ENCODE measurements at places on chromosomes 12 and 14.

GRCh38 chr14:34489324-34489723 is 27.3 kb upstream of the SPTSSA start:
- DNase-seq: no peak

- DNase-seq: no peak
Observed at GRCh38 chr12:82910246-82910893, 223.7 kb downstream of the TMTC2 start.

- no peak for DNase-seq
Observed at GRCh38 chr12:1576410-1577241, 17.8 kb downstream of the FBXL14 start.

DNA sequence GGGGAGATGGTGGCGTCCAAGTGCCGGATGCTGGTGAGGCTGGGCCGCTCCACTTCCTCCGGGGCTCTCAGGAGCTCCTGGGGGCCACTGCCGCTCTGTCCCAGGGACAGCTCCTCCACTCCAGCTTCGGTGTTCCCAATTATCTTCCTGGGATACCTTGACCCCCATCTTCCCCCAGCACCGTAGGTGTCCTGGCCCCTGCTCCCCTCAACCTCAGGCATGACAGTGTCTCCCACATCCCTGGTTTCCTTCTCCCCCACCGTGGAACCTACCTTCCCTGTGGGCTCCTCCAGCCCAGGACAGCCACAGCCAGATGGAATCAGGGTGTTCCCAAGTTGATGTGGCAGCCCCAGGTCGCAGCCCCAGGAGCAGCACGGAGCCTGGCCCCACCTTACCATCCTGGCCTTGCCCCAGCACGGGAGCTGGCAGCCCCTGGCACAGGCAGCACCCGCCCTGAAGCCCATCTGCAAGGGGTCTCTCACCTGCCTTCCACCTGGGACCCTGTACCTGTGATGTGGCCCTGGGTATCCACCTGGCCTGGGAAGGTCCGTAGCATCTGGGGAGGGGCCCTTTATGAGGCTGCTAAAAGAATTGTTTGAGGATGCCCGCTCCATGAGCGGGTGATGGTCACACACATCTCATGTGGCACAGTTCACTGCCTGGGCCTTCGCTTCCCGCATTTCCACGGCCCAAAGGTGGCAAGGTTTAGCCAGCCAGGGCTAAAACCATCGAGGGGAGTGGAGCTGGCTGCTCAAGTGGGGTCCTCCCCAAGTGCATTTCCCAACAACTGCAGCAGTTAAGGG is 4.1 kb downstream of the TMEM121 start:
- DNase-seq: no peak

GRCh38 chr14:92248696-92249095 is 74.3 kb upstream of the SLC24A4 start:
- no peak for DNase-seq

DNA sequence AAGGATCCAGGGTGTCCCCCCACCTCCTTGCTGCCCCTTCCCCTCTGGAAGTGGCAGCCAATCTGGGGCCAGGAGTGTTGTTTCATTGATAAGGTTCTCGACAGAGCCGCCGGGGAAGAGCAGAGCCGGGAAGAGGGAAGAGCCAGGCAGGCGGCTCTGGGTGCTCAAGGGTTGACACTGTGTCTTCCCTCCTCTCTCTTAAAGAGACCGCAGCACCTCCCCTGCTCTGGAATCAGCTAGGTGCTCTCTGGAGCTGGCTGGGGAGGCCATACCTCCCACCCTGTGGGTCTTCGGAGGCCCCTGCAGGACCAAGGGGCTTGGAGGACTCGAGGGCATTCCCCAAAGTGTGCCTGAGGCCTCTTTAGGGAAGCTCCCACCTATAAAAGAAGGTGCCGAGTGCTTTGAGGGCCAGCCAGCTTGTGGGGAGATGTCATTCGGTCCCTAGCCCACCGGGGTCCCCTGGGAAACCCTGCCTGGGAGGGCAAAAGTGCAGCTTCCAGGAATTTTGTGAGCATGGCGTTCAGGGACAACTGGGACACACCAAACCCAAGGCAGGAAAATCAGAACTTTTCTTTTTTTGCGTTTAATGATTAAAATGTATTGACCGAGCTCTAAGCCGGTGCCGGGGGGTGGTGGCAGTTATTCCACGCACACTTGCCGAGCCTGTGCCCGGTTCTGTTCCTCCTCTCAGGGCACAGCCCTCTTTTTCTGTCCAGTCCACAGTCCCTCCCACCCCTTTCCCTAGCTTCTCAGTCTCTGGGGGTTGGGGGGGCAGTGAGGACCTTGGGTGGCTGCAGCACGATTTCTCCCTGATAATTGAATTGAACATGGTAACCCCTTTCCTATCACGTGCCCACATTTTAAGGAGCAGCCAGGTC is 3.0 kb downstream of the SETD1B start:
- DNase-seq: no peak

GRCh38 chr12:113091506-113091905 is 35.0 kb downstream of the DTX1 start:
- DNase-seq: no peak

DNA sequence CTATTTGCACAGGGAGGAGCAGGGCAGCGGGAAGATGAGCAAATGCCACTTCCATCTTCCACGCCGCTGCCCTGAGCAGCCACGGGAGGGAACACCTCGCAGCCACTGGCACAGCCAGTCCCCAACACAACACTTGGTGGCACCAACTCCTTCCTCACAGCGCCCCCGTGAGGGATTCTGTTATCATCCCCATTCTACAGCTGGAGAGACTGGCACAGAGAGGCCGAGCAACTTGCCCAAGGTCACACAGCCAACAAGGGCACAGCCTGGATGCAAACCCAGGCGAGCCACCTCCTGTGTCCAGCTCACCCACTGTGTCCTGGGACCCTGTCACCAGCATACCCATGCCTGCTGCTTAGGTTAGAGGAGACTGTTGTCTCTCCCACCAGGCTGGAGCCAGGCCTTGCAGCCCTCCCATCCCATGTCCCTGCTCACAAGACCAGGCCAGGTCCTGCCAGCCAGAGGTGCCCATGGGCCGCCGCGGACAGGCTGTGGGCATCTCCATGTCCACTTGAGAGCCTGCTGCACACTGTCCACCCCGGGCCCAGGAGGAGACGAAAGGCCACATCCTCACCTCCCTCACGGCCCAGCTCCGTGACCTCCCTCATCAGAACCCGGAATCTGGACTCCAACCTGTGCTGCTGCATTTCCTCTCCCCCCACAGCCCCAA is 57.0 kb downstream of the NCOR2 start:
- no peak for DNase-seq

GRCh38 chr14:61262082-61262481 is 19.1 kb downstream of the TMEM30B start:
- DNase-seq: no peak

DNA sequence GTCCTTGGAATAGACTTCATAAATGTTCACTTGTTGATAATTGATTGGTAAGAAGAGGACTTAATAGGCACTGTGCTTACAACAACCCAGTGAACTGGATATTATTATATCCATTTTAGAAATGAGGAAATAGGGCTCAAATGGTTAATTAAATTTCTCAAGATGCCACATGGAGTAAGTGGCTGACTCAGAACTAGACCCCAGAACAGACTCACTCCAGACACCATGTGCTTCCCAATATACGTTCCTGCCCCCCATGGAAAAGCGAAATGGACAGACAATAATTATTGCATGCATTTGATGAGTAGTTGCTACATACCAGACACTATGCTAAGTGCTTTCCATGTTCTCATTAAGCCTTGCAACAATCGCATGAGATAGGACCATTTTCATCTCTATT is 895 bp upstream of the ANKS1B start:
- DNase-seq: no peak

GRCh38 chr14:88245321-88245720 is 77.7 kb downstream of the KCNK10 start:
- no peak for DNase-seq

GRCh38 chr12:11724888-11725311 is 75.4 kb downstream of the ETV6 start:
- DNase-seq: no peak

DNA sequence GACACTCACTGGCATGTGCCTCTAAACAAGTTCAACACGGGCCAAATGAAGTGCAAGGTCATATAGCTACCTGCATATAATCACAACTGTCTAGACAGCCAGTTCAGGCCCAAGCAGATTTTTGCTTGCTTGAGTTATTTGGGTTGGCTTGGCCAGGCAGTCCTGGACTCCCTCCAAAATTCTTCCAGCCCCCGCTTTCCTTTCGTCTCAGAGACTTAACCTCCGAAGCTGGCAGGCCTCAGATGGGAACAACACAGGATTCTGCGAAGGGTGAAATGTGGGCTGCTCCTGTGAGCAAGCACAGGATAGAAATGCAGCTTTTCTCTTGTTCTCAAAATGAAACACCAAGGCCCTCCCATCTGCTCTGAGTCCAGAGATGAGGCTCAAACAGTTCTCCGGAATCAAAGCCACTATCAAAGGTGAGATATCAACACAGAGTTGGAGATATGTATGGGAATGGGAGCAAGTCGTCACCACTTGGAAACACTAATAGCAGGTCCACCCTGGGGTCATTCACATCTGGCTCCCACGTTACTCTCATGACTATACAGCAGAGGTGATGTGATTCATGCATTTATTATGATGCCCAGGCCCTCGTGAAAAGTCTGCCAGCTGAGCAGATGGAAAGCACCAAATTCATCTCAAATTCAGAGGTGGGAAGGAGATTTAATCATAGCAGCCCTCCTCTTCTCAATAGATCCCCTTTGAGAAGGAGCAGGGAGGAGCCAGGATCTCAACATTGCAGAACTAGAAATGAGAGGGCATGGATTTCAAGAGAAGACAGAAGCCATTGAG is 389.8 kb downstream of the NUAK1 start:
- peak; percentile 49 for DNase-seq

DNA sequence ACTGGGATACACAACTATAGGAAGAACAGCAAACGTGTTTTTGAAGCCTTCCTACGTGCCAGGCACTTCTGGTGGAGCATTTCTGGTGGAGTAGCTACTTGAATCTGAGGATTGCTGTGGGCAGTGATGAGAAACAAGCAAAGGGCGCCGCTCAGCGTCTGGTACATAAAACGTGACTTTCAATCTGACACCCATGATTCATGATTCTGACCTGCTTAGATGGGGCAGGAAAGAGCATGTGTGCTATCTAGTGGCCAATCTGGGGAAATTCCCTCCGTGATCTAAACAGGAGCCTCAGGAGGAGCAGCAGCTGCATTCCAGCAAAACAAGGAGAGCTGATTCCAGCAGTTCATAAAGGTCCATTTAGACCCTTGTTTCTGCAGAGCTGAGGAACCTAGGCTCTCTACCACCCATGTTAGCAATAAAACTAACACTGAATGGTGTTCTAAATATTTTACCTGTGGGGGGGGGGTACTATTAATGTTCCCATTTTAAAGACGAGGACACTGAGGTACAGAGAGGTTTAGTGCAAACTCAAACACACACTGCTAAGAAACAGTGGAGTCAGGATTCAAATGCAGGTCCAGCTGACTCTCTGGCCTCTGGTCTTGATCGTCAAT is 37.8 kb downstream of the PAH start:
- DNase-seq: no peak

GRCh38 chr14:80942191-80942600 is 658 bp upstream of the CEP128 start:
- DNase-seq: no peak

- DNase-seq: no peak
Observed at GRCh38 chr14:50049093-50049492, 67.3 kb downstream of the VCPKMT start.

DNA sequence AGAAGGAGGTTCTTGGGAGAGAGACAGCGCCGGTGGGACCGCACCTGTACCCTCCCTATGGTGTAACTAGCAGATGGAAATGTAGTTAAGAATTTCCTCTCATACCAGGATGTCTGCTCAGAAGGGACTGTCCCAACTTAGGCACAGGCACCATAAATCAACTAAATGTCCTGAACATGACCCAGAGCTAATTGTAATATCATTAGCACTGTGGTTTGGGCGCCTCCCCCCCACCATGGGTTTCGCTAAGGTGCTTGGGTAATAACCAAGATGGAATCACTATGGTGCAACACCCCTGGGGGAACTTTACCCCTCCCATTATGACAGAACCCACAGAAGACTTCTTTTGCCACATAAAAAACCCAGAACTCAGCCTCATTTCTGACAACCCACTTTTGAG is 15.9 kb downstream of the ZNF641 start:
- DNase-seq: no peak

DNA sequence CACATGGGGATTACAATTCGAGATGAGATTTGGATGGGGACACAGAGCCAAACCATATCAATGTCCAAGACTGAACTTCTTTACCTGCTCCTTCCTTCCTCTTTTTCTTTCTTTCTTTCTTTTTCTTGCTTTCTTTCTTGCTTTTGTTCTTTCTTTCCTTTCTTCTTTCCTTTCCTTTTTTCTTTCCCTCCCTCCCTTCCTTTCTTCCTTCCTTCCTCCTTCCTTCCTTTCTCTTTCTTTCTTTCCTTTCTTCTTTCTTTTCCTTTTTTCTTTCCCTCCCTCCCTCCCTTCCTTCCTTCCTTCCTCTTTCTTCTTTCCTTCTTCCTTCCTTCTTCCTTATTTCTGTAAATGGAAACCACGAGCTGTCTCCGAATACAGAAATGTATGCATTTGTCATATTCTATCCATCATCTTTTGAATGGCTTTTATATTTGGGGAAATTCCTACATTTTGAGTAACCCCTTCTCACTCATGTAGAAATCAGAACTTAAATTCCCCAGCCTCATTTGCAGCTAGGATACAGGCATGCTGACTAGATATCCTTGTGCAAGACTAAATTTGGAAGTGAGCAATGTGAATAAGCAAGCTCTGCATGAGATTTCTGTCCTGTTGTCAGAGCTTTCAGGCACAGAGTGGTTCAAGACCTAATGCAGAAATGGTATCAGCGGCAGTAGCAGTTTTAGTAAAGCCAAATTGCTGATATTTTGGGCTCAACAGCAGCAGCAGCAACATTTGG is 11.5 kb downstream of the GPR33 start:
- DNase-seq: no peak

DNA sequence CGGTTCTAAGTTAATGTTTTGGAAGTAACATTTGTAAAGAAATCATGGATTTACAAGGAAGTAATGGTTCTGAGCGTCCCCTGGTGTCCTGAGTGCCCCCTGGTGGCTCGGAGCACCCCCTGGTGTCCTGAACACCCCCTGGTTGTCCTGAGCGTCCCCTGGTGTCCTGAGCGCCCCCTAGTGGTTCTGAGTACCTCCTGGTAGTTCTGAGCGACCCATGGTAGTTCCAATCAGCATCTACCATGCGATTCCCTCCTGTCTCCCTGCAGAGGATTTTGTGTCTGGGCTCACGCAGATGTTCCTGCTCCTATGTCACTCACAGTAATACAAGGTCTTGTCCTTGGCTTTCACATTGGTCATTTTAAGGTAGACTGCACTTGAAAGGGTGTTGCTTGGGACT is 1352.9 kb downstream of the TMEM121 start:
- no peak for DNase-seq

DNA sequence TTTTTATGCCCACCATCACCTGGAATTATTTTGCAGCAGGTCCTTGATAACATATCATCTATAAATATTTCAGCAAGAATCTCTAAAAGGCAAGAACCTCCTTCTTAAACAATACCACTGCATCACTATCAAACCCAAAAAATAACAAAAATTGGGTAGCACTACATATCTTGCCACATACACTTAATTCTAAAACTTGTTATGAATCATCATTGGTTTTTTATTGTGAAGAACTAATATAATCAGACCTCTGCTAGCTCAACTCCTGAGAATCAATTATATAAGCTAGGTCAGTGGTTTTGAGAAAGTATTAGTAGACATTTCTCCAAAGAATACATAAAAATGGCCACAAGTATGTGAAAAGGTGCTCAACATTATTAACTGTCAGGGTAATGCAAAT is 23.8 kb downstream of the SLC38A1 start:
- no peak for DNase-seq

- no peak for DNase-seq
Observed at GRCh38 chr14:88463318-88463717, 77.9 kb downstream of the SPATA7 start.

- no peak for DNase-seq
Observed at GRCh38 chr12:57845478-57846284, 848 bp downstream of the CTDSP2 start.

Data from AG04450 (cell line).